ENCODE measurements at places on chromosomes 5 and 9. TPM values are rescaled to one million over a fixed set of nuclear protein-coding genes. Genes with fewer than 3 reads are reported as not detected.
A peak's percentile ranks its signal among the peaks of the same experiment; 100 is the strongest.

- H3K36me3 ChIP-seq, result peaks cover 18% of the 10 kb centered on the region
- no peak overlapping the region for H3K27ac ChIP-seq
- no peak for DNase-seq
These were observed 17.4 kb downstream of the MAML1 start for GRCh38 chr5:179749857-179750508.

GRCh38 chr5:39759701-39760100 is 334.9 kb upstream of the DAB2 start:
- H3K36me3 ChIP-seq, result no peaks in the 10 kb centered on the region
- H3K4me3 ChIP-seq, result no peak overlapping the region
- H3K4me1 ChIP-seq, result no peaks in the 10 kb centered on the region
- no peak overlapping the region for H3K27ac ChIP-seq

GRCh38 chr5:2867373-2867933 is 116.0 kb upstream of the IRX2 start:
- H3K36me3 ChIP-seq, result no peaks in the 10 kb centered on the region
- H3K4me3 ChIP-seq, result no peak overlapping the region
- H3K4me1 ChIP-seq, result no peaks in the 10 kb centered on the region
- H3K27ac ChIP-seq, result no peak overlapping the region
- no peak for DNase-seq

DNA sequence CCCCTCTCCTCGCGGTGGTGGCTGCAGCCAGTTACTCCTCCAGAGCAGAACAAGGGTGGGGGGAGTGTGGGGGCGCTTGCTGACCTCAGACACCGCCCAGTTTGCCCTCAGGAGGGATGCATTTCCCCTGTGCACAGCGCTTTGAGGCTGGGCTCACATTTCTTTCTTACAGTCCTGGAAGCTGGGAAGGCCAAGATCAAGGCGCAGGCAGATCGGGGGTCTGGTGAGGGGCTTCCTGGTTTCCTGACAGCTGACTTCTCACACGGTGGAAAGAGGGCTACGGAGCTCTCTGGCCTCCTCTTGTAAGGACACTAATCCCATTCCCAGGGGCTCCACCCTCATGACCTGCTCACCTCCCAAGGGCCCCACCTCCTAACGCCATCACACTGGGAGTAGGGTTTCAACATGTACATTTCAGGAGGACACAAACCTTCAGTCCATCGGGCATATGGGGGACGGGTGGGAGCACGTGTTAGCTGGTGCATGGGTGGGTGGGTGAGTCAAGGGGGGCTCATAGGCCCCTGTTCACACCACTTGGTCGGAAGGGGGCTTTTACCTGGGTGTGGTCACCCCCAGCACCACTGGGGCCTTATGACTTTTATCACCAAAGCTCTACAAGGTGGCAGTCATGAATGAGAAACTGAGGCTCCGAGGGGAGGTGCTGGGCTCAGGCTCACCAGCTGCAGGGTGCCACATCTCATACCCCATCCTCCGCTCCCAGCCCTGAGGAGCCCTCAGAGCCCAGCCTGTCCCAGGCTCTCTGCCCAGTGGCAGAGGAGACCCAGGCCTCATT is 7.7 kb upstream of the SCGB3A1 start:
- no peak for DNase-seq
- no peak overlapping the region for H3K4me3 ChIP-seq
- peaks cover under 1% of the 10 kb centered on the region for H3K27me3 ChIP-seq
- H3K36me3 ChIP-seq, result no peaks in the 10 kb centered on the region

DNA sequence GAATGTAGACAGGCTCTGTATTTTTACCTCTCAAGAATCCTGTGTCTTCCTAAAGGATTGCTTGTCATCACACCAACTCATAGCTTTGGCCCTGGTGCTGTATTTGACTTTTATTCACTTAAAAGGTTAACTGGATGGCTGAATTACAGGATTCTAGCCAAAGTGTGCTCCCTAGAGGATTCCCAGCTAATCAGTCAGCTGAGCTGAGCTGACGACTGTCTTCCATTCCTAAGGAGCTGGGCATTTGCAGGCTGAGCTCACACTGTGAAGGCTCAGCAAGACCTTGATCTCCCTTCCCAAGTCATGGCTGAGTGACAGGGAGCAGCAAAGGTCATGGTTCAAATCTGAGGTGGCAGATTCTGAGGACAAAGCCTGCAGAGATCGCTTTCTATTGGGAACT is 59.0 kb upstream of the PALM2AKAP2 start:
- H3K4me3 ChIP-seq, result no peak overlapping the region
- DNase-seq, result no peak
- H3K4me1 ChIP-seq, result no peaks in the 10 kb centered on the region
- no peaks in the 10 kb centered on the region for H3K36me3 ChIP-seq
- no peak overlapping the region for H3K27ac ChIP-seq

DNA sequence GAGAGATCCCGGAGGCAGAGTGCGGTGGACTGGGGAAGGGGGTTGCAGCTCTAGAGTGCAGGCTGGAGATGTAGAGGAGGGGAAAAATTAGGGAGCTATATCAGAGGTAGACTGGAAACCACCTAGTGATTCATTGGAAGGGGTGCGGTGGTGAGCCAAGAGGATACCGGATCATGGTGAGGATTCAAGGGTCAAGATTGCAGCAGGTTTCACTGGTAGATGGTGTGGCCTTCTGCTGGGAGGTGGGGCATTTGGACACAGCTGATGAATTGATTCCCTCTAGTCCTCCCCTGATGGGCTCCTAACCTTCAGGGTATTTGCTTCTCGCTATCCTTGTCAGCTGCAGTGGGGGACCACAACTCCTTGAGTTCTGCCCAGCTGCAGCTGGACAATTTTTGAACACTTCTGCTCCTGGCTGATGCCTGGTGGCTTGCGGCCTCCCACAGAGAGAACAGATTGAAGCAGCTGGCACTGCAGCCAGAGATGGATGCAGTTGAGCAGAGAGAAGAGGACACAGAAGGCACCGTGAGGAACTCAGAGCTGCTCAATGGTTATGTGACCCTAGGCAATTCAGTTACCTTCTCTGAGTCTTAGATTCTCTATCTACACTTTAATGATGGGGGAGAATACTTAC is 134.4 kb upstream of the ABCA1 start:
- H3K4me1 ChIP-seq, result peaks cover 19% of the 10 kb centered on the region
- H3K36me3 ChIP-seq, result no peaks in the 10 kb centered on the region
- no peaks in the 10 kb centered on the region for H3K27me3 ChIP-seq
- DNase-seq, result no peak

- no peak overlapping the region for H3K27ac ChIP-seq
- no peaks in the 10 kb centered on the region for H3K36me3 ChIP-seq
- H3K4me3 ChIP-seq, result no peak overlapping the region
- no peaks in the 10 kb centered on the region for H3K27me3 ChIP-seq
- DNase-seq, result no peak
These were observed 345.7 kb downstream of the DEPDC1B start for GRCh38 chr5:60354311-60354710.

- H3K4me3 ChIP-seq, result no peak overlapping the region
- no peaks in the 10 kb centered on the region for H3K4me1 ChIP-seq
- H3K27ac ChIP-seq, result no peak overlapping the region
- H3K36me3 ChIP-seq, result no peaks in the 10 kb centered on the region
- DNase-seq, result peak; percentile 38
These were observed 33.5 kb upstream of the EBF1 start for GRCh38 chr5:159133041-159133741.

- H3K4me1 ChIP-seq, result no peaks in the 10 kb centered on the region
- H3K27me3 ChIP-seq, result peaks cover 91% of the 10 kb centered on the region
- DNase-seq, result no peak
- H3K4me3 ChIP-seq, result peak overlapping the region; percentile 48
- peak overlapping the region; percentile 90 for H3K27ac ChIP-seq
- no peaks in the 10 kb centered on the region for H3K36me3 ChIP-seq
These were observed 138.1 kb downstream of the C9orf50 start for GRCh38 chr9:129482521-129483414.

- no peak overlapping the region for H3K4me3 ChIP-seq
- no peaks in the 10 kb centered on the region for H3K4me1 ChIP-seq
- no peak for DNase-seq
- no peak overlapping the region for H3K27ac ChIP-seq
These were observed 183.5 kb upstream of the ACO1 start for GRCh38 chr9:32200896-32201295.

- H3K4me1 ChIP-seq, result peaks cover 11% of the 10 kb centered on the region
- no peak overlapping the region for H3K4me3 ChIP-seq
- no peaks in the 10 kb centered on the region for H3K36me3 ChIP-seq
- no peaks in the 10 kb centered on the region for H3K27me3 ChIP-seq
These were observed 60.3 kb upstream of the NEK6 start for GRCh38 chr9:124197177-124198095.

- H3K4me1 ChIP-seq, result no peaks in the 10 kb centered on the region
- no peak for DNase-seq
- no peaks in the 10 kb centered on the region for H3K36me3 ChIP-seq
- H3K27me3 ChIP-seq, result no peaks in the 10 kb centered on the region
- H3K4me3 ChIP-seq, result no peak overlapping the region
- H3K27ac ChIP-seq, result no peak overlapping the region
These were observed 36.3 kb upstream of the FGF1 start for GRCh38 chr5:142722146-142722545.

DNA sequence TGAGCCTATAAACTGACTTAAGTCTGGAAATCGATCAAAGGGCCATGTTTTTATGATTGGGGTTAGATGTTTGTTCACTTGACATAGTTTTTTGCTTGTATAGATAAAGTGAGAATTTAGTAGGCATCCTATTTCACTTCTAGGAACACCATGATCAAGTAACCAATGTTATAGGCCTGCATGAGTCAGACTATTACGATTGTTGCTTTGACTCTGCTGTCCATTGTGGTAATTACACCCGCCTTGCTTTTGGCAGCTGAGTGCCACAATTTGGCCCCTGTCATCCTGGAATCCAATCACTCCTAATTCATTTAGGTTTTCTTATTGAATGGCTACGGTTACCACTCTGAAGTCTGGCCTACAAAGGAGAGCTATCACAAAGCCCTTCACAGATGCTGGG is 67.8 kb upstream of the IL33 start:
- H3K27ac ChIP-seq, result no peak overlapping the region
- DNase-seq, result no peak
- no peaks in the 10 kb centered on the region for H3K27me3 ChIP-seq

GRCh38 chr5:89280103-89281037 is 397.4 kb upstream of the MEF2C start:
- no peak for DNase-seq
- no peaks in the 10 kb centered on the region for H3K36me3 ChIP-seq
- H3K4me3 ChIP-seq, result no peak overlapping the region
- no peaks in the 10 kb centered on the region for H3K4me1 ChIP-seq

GRCh38 chr9:135079676-135080075 is 7.8 kb upstream of the OLFM1 start:
- H3K4me3 ChIP-seq, result no peak overlapping the region
- DNase-seq, result no peak
- H3K4me1 ChIP-seq, result no peaks in the 10 kb centered on the region
- peaks cover 17% of the 10 kb centered on the region for H3K27me3 ChIP-seq
- no peaks in the 10 kb centered on the region for H3K36me3 ChIP-seq

GRCh38 chr5:37005946-37006540 is 129.5 kb downstream of the NIPBL start:
- no peak overlapping the region for H3K27ac ChIP-seq
- peaks cover 41% of the 10 kb centered on the region for H3K36me3 ChIP-seq
- H3K27me3 ChIP-seq, result no peaks in the 10 kb centered on the region
- DNase-seq, result no peak

DNA sequence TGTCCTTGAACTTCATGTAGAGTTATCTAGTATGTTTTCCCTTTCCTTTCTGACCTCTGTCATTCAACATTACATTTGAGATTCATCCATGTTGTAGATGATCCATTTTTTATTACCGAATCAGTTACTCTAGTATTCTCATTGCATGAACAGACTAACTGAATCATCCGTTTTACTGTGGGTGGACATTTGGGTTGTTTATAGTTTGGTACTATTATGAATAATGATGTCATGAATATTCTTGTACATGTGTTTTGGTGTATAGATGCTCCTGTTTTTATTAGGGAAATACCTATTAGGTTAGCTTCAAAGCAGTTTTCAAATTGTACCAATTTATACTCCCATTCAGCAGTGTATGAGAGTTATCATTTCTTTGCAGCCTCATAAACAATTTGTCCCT is 94.3 kb upstream of the NIPAL4 start:
- H3K27ac ChIP-seq, result no peak overlapping the region
- peaks cover 6% of the 10 kb centered on the region for H3K4me1 ChIP-seq
- no peaks in the 10 kb centered on the region for H3K27me3 ChIP-seq
- no peak overlapping the region for H3K4me3 ChIP-seq
- H3K36me3 ChIP-seq, result peaks cover 95% of the 10 kb centered on the region

DNA sequence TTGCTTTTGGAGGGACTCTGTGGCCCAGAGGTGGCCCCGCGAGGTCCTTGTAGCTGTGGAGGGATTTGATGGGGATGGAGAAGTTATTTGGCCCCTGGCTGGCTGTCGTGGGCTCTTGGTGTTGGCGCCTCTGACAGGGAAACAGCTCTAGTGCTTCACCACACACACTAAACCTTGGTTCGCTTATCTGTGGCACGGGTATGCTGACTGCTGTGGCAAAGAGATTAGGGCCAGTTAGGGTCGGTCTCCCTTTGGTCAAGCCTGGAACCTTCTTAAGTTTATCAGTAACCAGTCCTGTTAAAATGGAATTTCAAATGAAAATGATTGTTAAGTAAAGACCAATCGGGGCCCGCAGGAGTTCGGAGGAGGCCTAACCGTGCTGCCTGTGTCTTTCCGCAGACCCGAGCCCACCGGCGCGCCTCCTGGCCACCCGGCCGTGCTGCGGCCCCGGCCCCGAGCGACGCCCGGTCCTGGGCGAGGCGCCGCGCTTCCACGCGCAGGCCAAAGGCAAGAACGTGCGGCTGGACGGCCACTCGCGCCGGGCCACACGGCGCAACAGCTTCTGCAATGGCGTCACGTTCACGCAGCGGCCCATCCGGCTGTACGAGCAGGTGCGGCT is 28.4 kb downstream of the NEURL1B start:
- DNase-seq, result no peak
- no peak overlapping the region for H3K4me3 ChIP-seq
- H3K27ac ChIP-seq, result no peak overlapping the region

GRCh38 chr5:87300744-87301143 is 33.1 kb downstream of the RASA1 start:
- H3K4me3 ChIP-seq, result no peak overlapping the region
- peaks cover 11% of the 10 kb centered on the region for H3K36me3 ChIP-seq
- DNase-seq, result no peak
- H3K27me3 ChIP-seq, result no peaks in the 10 kb centered on the region

GRCh38 chr5:121988488-121988887 is 26.7 kb downstream of the SRFBP1 start:
- H3K4me1 ChIP-seq, result no peaks in the 10 kb centered on the region
- no peak for DNase-seq
- no peak overlapping the region for H3K4me3 ChIP-seq
- no peak overlapping the region for H3K27ac ChIP-seq

- no peak overlapping the region for H3K4me3 ChIP-seq
- H3K4me1 ChIP-seq, result no peaks in the 10 kb centered on the region
- H3K27me3 ChIP-seq, result no peaks in the 10 kb centered on the region
- no peaks in the 10 kb centered on the region for H3K36me3 ChIP-seq
These were observed 874.7 kb downstream of the EFNA5 start for GRCh38 chr5:106796081-106796480.

Gene DDX4
- 0.57 TPM for polyA plus RNA-seq

Gene OBP2B
- polyA plus RNA-seq, result 0.09 TPM

Gene RGMB
- polyA plus RNA-seq, result 4.1 TPM

Gene EFNA5
- 3.6 TPM for polyA plus RNA-seq

Gene SH3GLB2
- 134 TPM for polyA plus RNA-seq

Gene SERF1A
- 6.8 TPM for polyA plus RNA-seq

Gene OTP
- polyA plus RNA-seq, result 0.18 TPM

Gene ERAP2
- polyA plus RNA-seq, result 51.5 TPM

Gene OGN
- 3.4 TPM for polyA plus RNA-seq

Data from thymus (tissue), 14 donors.